M059J (cell line): ENCODE measurements at places on chromosomes 2 and 18. TPM values are rescaled to one million over a fixed set of nuclear protein-coding genes. Genes with fewer than 3 reads are reported as not detected.

- no peak for DNase-seq
Measured at GRCh38 chr2:229611360-229611759, 103.0 kb downstream of the DNER start.

DNA sequence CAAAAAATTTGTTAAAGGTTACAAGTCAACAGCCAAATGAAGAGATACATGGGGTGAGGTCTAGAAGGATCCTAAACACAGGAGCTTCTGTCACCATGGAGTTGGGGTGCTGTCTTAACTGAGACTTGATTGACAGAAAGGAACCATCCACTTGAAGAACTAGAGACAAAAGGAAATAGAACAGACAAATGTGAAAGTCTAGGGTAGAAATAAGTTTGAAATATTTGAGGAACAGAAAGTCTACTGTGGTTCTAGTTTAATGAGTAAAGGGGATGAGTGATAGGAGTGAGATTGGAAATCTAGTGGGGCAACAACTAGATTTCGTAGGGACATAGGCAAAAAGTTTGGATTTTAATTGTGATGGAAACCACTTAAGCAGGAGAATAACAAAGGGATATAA lies 18.7 kb downstream of the RBBP8 start:
- DNase-seq = no peak

DNA sequence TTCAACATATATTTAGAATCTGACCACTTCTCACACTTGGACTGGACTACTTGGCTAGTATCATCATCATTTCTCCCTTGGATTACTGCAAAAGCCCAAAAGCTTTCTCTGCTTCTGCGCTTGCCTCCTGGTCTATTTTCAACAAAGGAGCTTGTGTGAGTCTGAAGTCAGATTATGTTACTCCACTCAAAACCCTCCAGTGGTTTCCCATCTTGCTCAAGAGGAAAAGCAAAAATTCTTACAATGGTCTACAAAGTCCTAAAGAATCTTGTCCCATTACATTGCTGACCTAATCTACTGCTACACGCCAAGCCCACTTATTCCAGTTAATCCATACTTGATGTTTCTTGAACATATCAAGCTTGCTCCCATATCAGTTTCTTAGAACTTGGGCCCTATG lies 9.6 kb downstream of the PREPL start:
- DNase-seq = no peak

DNA sequence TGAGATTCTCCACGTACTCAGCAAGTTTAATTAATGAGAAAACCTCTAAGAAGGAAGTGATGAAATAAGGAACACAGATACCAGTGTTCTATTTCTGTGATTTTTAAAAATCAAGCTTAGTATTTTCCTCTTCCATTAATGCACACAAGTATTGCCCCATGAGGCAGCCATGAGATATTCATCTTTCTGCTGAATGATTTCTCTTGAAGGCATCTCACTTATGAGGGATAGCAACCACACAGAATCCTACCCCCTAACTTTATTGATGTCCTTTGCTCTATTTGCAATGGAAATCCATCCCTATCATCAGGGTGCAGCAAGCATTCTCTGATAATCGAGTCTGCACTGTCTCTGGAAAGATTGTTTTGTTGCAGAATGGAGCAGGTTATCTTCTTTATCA lies 244.1 kb upstream of the NRP2 start:
- no peak for DNase-seq

DNA sequence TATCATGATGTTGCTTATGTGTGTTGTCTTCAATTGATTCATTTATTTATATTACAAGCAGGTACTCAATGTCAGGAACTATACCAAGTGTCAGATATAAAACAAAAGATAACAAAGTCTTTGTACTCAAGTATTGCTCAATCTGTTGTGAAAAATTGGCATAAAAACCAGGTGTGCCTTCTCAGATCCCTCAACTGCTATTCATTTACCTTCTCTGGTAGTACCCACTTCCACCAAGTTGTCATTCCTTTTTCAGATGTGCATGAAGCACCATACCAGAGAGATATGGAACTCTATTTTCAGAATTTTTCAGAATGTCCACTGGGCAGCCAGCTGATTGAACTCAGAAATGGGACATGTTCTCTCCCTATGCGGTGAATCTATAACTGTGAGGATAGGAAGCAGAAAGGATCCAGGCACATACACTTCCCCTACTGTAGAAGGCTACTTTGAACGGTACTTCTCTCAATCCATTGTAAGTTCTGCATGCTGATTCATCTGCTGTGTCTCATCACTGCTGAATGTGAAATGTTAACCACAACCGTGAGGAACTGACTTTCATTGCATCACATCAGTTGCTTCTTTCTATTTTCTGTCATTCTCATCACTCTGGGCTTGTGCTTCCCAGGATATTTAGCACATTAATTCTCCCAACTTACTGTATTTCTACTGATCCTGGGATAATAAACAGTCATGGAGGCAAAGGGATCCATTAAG lies 1621.3 kb downstream of the SUCLG1 start:
- peak; percentile 86 for DNase-seq

DNA sequence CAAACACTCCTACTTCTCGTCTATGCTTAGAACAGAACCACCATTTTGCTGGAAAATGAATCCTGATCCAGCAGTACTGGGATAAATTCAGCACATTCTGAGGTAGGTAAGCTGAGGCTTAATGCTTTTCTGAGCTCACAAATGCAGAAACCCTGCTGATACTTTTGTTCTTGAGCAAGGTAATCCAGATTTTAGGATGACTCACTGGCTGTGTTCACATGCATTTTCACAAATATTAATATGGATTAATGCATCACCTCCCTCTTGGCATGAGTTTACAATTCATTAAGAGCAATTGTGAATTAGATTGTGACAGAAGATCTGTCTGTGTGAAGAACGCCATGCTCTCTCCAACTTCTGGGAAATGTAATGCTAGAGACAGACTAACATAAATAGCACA lies 42.2 kb downstream of the RAD51AP2 start:
- DNase-seq = no peak

SCN9A gene
- total RNA-seq = 0.42 and 0.86 TPM in 2 replicates

DNA sequence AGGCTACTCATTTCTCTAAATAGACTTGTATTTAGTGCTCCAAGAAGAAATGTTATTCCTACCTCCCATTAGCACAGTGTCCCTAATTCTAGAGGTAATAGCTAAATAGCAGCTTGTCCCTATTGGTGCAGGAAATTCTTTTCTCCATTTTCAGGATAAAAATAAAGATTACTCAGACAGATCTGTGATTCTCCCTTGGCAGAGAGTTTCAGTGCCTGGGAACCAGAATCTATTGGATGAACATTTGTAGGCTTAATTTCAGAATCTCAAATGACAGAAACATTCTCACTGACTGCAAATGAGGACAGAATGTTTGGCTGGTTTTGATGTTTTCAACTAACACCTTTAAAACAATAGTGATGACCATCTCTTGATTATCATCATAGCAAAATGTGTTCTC lies 33.3 kb upstream of the LGALSL start:
- no peak for DNase-seq

DNA sequence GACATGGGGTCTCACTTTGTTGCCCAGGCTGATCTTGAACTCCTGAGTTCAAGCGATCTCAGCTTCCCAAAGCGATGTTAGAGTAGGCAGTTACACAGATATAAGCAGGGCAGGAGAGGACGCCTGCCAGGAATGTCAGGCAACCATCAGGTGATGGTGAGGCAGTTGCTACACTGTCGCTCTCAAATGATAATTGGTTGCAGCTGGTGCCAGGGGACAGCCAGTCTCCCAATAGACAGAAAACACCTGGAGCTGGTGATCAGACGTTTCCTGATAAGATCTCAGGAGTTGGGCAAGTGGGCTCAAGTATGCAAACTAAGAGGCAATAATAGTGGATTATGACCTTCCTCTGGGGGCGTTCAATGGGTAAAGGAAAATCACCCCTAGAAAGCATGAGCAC lies 163.1 kb upstream of the RGPD4 start:
- DNase-seq = no peak

COL5A2 gene
- 131 and 221 TPM in 2 replicates for total RNA-seq
